ENCODE measurements at places on chromosomes 7 and 10. TPM values are rescaled to one million over a fixed set of nuclear protein-coding genes. Genes with fewer than 3 reads are reported as not detected.

WDFY4 gene
- total RNA-seq: 4.6 TPM

DNA sequence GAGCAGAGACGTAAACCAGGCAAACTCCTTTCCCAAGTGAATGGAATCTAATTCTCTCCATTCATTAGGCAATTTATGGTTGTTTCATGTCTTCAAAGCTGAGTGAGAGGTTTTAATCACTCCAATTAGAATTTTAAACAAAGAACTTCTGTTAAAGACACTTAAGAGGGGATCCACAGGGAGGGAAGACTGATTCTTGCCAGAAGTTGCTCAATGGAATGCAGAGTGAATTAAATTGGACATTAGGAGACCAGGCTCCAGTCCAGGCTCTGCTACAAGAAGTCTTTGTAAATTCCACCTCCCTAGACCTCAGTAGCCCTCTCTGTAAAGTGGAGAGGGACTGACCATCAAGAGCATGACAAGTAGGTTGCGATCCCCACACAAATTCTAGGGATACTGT, 130.7 kb upstream of the TMEM72 start:
- no peak for DNase-seq

PGAM2 gene
- not detected for total RNA-seq

- no peak for DNase-seq
Measured at GRCh38 chr10:122287570-122287969, 16.5 kb downstream of the BTBD16 start.

GRCh38 chr10:69869291-69869961, 67.7 kb downstream of the COL13A1 start:
- DNase-seq: peak; percentile 72

GRID2IP gene
- 0.96 TPM for total RNA-seq

SP8 gene
- 4.1 TPM for total RNA-seq

GRCh38 chr10:105702211-105702610, 1061.1 kb downstream of the SORCS3 start:
- no peak for DNase-seq

DNA sequence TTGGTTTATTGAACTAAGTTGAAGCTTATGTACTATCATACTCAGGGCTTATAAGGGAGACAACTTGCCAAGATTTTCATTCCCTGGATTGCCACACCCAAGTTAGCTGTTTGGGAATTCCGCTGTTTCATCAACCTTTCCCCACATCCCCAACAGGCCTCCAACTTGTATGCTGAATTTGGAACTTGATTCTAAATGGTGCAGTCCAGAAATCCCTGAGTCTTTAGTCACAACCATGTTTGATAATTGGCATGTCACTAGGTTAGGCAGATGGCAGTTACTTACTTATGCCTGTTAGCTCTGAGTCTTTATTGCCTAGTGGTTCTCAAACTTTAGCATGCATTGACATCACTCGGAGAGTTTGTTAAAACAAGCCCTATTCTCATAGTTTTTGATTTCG, 135.4 kb upstream of the PRPS1L1 start:
- DNase-seq: no peak

DNA sequence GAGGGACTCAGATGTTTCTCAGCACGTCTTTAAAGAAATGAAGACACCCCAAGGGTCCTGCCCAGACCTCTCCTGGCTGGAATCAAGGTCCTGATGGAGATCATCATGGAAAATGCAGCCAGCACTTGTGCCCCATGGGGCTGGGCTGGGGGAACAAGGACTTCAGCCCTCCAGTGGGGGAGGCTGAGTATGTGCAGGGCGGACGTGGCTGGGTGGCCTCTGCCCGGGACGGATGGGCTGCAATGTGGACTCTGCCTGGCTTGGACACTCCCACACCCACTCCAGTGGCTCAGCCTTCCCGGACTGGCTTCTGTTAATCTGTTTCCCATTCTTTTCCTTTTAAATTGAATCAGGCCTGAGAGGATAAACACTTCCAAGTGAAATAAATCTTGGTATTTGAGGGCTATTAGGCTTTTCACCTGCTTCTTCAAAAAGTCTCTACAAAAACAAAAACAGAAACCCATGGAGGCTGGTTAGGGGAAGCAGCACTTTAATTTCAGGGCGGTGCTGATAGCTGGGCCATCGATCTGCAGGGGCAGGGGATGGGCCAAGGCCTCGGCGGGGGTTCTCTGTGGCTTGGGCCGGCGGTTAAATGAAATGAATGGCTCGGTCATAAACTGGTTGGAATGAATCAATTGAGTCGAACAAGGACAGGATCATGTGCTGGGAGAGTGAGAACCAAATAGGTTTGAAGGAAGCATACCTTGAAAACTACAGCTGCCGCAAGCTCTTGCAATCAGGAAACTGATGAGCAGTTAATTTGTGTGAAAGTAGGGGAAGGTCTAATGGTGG, 51.4 kb downstream of the ADARB2 start:
- no peak for DNase-seq

POM121C gene
- total RNA-seq: 21.9 TPM
